ENCODE measurements at places on chromosomes 2 and 18.
A peak's percentile ranks its signal among the peaks of the same experiment; 100 is the strongest.

DNA sequence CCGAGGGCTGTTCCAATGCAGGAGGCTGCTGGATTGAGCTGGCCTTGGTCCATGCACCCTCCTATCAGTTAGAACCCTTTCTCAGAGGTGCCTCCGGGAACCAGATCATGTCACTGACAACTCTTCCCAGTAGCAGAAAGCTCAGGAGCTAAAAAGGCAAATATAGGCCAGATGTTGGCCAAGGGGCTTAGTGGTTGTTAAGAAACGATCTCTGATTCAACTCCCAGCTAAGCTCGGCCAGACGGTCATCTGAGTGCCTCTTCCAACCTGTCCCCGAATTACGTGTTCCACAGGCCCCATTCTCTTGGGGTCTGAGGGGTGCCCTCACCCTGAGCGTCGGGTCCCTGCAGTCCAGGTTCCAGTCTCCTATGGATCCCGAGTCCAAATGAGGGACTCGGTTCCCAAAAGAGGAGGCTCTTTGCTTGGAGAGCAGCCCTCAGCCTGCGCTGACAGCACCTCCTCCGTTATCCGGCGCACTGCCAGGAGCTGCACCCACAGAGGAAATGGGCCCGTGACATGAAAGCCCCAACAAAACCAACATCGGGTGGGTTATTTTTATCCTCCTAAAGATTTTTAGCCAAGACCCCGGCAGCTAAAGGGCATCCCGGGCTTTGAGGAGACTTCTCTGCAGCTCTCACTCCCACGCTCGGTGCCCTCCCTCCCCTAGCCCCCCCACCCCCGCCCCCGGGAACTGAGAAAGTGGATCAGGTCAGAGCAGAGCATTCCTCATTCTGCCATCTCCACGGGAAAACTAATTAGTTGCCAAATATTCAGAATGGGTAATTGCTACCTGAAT lies 106.6 kb upstream of the ID2 start:
- peak; percentile 39 for DNase-seq

GRCh38 chr2:149658553-149658952 lies 71.0 kb upstream of the MMADHC start:
- DNase-seq, result no peak

GRCh38 chr2:60662781-60663180 lies 93.3 kb upstream of the PAPOLG start:
- no peak for DNase-seq

DNA sequence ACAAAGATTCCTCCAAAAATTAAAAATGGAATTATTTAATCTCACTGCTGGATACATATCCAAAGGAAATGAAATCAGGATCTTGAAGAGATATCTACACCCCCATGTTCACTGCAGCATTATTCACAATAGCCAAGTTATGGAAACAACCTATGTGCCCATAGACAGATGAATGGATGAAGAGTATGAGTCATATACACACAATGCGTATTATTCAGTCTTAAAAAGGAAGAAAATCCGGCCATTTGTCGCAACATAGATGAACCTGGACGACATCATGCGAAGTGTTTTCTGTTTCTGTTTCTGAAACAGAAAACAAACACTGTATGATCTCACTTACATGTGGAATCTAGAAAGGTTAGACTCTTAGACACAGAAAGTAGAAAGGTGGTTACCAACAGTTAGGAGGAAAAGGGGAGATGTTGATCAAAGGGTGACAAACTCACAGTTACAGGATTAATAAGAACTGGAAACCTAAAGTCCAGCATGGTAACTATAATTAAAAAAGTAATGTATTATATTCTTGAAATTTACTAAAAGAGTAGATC lies 87.8 kb upstream of the ERBB4 start:
- no peak for DNase-seq

- DNase-seq, result no peak
These were observed 154.5 kb upstream of the LRRTM1 start for GRCh38 chr2:80459028-80459427.

- DNase-seq, result no peak
These were observed 25.4 kb upstream of the CHN1 start for GRCh38 chr2:175030380-175031271.

- no peak for DNase-seq
These were observed 20.0 kb downstream of the IGFBP2 start for GRCh38 chr2:216653093-216653799.

DNA sequence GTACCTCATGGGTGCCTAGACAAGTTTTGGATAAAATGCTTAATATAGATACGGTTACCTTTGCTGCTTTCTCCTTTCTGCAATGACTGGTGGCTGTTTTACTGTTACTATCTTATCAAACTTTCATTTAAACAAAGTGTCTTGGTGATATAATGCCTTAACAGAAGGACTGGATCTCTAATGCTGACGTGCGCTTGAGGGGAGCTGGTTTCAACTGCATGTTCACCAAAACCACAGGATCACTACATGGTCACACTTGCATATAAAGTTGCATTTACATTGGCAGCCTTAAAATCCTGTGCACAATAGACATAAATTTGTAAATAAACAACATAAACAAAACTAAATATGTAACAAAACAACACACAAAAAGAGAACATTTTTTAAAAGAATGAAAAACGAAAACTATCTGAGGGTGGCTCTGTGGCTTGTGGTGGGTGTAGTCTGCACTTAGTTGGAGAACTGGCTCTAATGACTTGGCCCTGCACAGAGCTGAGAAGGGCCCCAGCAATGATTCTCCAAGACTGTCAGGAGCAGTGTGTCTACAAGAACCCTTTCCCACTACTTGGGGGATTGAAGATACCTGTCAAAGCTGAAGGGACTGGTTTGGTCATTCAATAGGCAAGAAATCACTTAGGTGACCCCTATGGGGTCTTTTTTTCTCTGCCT lies 135.5 kb downstream of the UXS1 start:
- DNase-seq, result no peak

DNA sequence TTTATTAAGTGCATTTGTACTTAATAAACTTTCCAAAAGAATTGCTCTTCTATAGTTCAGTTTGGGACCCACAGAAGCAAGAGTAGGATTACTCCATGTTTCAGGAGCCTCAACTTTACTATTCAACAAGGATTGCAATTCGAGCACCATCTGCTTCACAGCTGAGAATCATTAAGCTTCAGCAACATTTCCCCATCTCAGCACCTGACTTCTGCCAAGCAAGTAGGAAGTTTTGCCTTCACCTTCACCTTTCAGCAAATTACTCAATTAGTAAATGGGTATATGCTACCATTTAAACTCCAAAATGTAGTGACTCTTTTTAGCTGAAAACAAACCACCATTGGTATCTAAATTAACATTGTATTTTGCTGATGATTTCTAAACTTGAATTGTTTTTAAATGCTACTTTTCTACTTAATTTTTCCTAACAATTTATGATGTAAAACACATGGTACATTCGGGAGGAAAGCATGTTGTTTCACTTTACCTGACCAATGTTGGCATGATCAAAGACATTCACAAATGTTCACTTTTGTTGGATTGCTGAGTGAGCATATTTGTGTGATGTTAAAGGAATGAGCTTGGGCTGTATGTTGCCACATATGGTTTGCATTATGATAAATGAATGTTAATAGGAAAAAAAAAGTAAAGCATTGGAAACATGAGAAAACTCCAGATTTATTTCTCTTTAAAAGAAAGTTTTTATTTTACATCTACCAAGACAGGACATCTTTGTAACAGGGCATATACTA lies 159.2 kb downstream of the GULP1 start:
- no peak for DNase-seq

GRCh38 chr2:6381326-6381725 lies 484.4 kb downstream of the CMPK2 start:
- DNase-seq, result no peak

- DNase-seq, result no peak
These were observed 27.3 kb upstream of the CDCA7 start for GRCh38 chr2:173327421-173327820.

DNA sequence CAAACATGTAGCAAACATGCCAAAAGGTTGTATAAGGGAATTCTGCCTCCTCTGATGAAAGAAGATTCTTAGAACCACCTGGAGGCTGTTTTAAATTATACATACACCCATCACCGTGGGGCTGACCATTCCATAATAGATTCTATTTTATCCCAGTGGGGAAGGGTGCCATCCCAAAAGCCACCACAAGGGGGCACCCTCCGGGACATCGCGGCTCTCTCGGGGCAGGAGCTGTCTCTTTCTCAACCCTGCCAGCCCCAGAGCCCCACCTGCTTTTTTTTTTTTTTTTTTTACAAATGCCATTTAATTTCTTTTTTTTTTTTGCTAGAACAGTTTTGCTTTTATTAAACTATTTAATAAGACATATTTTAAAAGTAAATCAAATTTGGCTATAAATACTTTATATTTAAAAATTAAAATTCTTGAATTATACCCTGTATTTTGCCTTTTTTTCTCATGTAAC lies 8.6 kb upstream of the MTCL1 start:
- peak; percentile 46 for DNase-seq

- DNase-seq, result no peak
These were observed 7.1 kb downstream of the HS1BP3 start for GRCh38 chr2:20643826-20644225.

All from putamen (tissue), 1 donor.